ENCODE measurements at places on chromosomes 16 and 17.

DNA sequence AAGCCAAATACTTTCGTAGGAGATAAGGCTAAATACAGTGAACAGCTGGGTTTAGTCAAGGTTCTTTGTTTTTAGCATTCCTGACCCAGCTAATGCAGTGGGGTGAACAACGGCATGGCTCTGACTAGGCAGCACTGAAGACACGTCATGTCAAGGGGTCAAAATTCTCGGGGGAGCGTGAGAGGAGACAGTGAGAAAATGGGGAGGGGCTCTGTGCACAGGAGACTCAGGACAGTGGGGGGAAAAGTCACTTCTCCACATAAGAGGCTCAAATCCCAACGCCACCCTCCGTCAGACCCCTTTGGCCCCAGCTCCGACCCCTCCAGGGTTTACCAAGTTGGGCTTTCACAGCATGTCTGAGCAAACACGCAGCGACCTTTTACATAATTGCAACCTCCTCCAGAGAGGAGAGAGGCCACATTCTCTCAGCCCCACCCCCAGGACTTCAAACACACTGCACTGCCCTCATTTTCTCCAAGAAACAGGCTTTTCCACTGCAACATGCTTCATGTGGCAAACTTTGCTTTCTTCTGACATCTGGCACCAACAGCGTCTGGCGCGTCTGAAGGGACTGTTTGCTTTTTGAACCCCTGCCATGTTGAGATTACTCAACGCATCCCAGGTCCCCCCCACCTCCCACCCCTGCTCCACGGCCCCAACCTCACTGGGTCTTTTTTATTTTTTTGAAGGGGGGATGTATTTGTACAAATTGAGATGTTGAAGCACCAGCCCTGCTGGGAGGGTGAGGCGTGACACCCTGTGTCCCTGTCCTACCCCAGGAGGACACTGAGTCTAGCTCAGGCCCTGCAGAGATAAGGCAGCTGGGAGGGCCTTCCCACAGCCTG, 30.0 kb downstream of the AXIN2 start:
- DNase-seq, result no peak

DNA sequence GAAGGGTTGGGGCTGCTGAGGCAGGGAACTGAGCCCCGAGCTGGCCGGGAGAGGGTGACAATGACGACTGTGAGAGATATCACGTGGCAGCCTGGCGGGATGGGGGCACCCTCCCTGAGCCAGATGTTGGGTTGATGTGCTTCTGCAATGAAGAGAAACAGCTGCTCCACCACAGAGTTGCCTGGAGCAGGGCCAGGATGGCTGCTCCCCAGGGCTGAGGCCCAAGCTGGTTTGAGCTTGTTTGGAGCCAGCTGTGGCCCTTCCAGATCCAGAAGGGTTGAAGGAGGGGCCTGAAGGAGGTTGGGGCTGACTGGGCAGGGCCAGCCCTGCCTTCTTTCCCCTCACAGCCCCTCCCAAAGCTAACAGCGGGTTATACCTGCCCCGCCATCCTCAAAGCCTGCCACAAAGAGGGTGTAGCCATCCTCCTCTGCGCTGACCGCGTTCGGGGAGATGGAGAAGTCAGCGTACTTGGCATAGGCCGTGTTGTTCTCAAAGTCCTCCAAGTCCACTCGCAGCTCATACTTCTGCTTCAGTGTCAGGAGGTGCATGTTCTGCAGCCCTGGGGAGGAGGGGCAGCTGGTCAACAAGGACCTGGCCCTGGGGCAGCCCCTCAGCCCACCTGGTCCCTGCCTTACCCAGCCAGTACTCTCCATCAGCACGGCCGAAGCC, 2.1 kb downstream of the MFAP4 start:
- peak; percentile 81 for DNase-seq

- no peak for DNase-seq
Measured at GRCh38 chr16:66154801-66155200, 211.7 kb upstream of the CDH5 start.

DNA sequence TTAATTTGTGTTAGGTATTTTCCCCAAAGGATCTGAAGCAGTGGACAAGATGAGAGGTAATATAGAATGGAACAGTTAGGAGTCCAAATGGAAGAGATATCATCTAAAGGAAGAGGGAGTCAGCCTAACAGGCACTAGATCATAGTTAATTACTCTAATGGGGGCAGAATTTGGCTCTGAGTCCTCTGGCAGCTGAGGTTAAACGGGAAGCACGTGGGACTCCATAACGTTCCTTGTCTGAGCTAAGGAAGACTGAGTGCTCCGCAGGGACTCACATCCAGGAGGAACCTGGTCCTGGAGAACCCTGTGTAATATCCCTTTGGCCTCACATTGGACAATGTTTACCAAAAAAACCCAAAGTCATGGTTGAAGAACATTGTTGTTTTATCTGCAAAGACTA, 46.6 kb upstream of the TEX2 start:
- no peak for DNase-seq

DNA sequence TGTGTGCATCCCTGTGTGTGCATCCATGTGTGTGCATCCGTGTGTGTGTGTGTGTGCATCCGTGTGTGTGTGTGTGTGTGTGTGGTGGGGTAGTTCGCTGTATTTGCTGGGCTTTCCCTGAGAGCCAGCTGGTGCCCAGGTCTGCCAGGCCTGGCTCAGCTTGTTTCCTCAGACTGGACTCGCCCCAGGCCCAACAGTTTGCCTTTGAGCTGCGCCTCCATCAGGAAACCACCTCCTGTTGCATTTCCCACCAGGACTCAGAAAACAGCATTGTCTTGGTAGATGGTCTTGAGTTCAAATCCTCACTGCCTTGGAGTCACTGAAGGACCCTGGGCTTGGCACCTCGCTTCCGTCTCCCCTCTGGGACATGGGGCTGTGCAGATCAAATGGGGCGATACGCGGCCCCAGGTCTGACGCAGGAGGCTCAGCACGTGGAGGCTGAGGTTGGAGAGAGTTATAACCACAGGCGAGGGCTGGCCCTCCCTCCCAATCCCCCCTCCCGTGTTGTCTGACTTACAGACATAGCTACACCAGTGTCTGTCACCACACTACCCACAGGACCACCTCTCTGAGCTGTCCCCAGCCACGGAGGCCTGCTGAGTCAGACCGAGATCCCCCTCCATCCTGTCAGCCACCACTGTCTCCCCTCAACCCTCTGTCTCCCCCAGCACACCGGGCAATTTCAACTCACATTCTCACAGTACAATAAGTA, 4.7 kb downstream of the ITGAE start:
- DNase-seq, result no peak

- DNase-seq, result no peak
Measured at GRCh38 chr16:65895906-65896305, 470.6 kb upstream of the CDH5 start.

DNA sequence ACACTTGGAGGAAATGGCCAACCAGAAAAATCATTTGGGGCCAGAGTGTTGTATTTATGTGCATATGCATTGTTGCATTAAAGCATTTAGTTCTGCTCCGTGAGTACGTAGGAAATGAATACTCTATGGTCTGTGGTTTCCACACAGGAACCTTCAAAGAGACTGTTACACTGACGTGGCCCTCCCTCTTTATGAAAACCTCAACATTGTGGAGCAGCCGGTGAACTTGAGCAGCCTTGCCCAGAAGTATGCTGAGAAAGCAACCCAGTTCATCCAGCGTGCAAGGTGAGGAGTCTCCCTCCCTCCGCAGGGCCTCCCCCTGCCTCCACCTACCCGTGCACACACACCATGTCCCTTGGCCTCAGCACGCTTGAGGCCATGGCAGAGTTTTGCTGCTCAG, 65.2 kb downstream of the ARSG start:
- no peak for DNase-seq

GRCh38 chr16:84271866-84272265, 22.8 kb upstream of the WFDC1 start:
- no peak for DNase-seq

DNA sequence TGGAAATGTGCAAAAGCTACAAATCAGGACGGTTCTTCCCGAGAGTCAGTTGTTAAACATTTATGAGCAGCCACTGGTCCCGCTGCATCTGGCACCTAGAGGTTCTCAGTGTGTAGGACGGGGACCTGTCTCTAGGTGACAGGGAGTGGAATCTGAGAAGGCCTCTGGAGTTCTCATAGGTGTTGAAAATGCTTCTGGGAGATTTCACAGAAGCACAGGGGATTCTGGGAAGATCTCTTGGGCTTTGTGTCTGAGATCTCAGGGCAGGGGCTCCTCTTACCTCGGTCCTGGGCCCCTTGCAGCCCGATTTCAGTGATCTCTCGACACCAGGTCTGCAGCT, 8.9 kb downstream of the ALOX15 start:
- DNase-seq, result no peak

- no peak for DNase-seq
Measured at GRCh38 chr16:22257440-22257839, 39.8 kb upstream of the POLR3E start.

DNA sequence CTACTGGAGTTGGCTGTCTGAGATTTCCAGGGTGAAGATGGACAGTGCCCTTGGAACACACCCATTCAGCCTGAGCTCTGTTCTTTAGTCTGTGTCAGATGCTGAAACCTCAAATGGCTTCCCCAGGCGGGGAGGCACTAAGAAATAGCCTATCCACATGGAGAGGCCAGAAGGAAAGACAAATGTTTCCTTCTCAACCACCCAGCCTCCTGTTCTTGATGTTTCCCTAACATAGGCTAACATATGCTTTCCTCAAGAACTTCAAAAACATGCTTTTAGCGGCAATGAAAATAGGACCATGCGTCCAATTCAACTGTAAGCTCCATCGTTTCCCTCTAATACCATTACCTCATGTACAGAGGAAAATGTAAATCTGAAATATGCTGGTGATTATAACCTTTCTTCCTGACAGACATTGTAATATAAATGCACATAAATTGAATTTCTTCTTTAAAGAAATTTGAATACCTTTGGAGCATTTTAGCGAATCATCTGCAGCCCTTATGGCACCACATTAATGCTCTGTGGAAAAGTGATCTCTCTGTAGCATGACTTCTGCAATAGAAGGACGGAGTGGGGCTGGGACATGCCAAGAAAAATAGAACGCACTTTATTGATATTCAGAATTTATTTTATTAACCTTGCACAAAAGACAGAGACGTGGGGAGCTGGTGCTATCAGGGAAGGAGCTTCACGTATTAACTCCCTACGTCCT, 60.1 kb downstream of the IRX3 start:
- DNase-seq, result no peak

DNA sequence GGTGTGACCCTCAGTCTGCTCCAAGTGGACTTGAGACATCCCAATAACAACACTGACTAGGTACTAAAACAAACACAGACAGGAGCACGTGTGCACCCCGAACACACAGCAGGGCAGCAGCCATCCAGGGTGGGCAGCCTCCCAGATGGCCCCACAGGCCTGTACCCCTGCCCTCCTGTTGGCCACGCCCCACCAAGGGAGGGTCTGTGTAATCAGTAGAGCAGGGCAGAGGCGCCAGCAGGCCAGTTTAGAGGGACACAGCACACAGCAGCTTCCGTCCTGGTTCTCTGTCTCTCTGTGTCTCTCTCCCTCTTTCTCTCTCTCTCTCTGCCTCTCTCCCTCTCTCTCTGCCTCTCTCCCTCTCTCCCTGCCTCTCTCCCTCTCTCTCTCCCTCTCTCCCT, 21.4 kb downstream of the ACTG1 start:
- no peak for DNase-seq

DNA sequence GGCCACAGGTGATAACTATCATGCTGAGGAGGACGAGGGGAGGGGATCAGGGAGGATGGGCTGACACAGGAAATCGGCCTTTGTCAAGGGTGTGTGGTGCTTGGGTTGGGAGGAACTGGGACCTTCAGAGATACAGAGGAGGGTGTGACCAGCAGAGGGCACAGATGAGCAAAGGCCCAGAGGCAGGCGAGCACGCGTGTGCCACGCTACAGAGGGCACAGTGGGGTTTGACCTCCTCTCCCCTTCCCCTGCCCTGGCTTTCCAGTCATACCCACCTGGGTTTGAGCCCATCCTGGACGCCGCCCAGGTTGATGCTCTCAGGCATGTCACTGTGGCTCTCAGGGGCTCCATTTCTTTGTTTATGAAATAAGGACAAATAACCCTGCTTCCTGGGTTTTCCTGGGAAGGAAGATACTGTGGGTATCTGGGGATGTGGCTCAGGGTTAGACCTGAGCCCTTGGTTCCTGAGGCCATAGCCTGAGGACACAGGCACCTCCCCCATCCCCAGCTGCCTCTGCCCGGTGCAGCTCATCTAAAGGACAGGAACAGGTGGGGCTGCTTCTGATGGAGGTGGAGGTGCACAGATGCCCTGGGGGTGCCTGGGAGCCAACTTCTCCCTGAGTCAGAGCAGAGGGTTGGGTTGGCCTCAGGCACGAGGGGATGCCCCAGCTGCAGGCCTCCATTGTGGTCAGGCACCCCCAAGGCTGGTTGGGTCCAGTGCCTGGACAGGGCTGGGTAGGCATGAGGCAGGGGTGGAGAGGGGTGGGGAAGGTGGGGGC, 51.8 kb downstream of the BEAN1 start:
- peak; percentile 60 for DNase-seq

DNA sequence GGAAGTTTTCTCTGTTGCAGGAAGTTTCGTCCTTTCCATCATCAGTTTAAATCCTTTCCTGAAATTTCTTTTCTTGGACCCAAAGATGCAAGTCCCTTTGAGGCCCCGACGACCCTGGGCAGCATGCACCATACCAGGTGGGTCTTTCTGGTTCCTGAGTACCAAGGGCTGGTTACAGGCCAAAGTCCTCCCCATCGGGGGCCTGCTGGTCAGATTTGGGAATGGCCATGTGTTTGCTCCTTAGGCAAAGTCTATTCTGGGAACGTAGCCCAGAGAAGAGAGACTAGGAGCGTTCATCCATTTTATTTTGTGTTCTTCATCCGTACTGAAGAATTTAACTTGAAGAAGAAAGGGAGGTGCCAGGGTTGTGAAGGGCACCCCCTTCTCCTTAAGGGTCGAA, 17.5 kb upstream of the ADAM11 start:
- DNase-seq, result no peak

DNA sequence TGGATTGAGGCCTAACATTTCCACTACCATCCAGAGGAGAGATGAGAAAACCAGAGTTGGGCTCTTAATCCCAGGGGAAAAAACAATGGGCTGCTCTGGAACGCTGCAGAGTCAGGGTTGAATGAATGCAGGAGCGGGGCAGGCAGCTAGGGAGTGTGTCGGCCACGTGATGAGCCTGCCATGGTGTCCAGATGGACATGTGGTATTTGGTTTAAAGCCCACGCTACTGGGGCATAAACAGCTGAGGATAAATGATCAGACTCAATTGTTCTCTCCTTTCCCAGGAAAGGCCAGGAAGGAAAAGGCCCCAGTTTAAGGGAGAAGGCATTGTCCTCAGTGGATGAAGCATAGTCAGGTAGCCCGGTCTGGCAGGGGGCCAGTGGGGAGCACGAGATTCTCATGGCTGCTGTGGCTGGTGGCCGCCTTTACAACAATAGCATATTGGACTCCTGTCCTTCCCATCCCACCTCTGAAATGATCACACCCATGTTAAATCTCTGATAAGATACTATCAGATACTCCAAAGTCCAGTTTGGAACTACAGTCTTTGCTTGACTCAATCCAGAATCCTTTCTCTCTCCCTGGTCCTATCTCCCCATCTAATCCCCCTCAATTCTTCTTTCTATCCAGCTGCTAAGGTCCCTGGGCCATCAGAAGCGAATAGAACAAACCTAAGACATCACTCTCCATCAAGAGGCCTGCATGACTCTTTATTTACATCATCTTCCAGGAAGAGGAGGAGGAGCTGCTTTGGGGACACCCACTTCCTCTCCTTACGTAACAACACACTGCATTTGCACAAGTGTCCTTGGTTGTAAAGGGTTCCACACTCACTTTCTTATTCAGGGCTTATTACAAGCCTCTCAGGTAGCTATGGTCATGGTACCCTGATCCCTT, 20.4 kb downstream of the CA4 start:
- DNase-seq, result peak; percentile 37

All from head of caudate nucleus (tissue), 42 donors.